ENCODE measurements at places on chromosomes 5 and 9. TPM values are rescaled to one million over a fixed set of nuclear protein-coding genes. Genes with fewer than 3 reads are reported as not detected.
A peak's percentile ranks its signal among the peaks of the same experiment; 100 is the strongest.

TYRP1 gene
- total RNA-seq: 0.84 TPM

DNA sequence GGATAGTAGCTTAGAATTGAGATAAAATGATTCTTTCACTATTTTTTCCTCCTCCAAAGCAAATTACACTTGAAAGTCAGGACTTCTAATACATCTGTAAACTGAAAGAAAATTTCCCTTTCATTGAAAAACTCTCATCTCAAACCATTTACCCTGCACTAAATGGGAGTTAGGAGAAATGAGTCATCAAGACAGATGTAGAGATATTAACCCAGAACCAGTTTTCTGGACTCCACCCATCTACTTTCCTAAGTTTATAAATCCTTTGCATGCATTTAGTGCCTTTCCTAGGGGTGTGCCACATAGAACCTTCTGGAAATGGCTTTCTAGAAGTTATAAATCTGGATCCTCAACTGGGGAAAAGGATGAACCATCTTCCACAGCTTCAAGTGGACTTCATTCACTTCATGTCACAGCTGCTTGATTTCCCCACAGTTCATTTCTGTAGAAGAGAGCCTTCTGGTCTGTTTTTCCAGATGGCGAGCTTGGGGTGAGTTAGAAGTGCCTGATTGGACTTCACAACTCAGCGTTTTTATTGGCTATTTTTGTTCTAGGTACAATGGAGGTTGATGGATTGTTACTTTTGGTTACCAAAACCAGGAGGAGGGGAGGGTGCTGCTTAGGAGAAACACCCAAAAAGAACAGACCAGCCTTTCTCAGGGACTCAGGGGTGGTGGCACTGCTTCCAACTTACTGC lies 72.5 kb upstream of the GPR151 start:
- DNase-seq: no peak

- no peak for DNase-seq
Observed at GRCh38 chr5:126682856-126683255, 82.1 kb downstream of the PHAX start.

GRCh38 chr9:109010746-109011145 lies 2.6 kb downstream of the CTNNAL1 start:
- no peak for DNase-seq

GRCh38 chr5:156400231-156400986 lies 73.4 kb downstream of the SGCD start:
- no peak for DNase-seq

GRCh38 chr5:18052569-18052968 lies 418.3 kb downstream of the TAF11L14 start:
- DNase-seq: no peak

GRCh38 chr5:36915653-36916052 lies 39.1 kb downstream of the NIPBL start:
- DNase-seq: no peak

- no peak for DNase-seq
Observed at GRCh38 chr9:108396193-108396592, 459.6 kb downstream of the ACTL7B start.

- DNase-seq: no peak
Observed at GRCh38 chr9:133004091-133004998, 25.9 kb downstream of the GFI1B start.

DNA sequence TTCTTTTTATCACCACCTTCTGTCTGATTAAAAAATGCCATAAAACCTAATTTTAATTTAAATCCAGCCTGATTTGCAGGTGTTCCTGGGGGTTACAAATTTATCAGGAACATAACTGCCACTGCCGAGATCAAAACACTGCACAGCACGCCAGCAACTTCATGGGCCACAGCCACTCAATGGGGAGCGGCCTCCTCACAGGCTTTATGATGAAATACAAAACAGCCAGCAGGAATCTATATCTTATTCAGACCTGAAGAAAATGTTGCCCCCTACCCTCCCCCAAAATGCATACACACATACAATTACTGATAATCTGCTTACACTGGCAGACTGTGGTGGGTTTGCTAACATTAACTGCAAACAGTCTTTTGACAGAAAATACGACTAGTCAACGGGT lies 151.7 kb upstream of the POU5F2 start:
- DNase-seq: no peak

DNA sequence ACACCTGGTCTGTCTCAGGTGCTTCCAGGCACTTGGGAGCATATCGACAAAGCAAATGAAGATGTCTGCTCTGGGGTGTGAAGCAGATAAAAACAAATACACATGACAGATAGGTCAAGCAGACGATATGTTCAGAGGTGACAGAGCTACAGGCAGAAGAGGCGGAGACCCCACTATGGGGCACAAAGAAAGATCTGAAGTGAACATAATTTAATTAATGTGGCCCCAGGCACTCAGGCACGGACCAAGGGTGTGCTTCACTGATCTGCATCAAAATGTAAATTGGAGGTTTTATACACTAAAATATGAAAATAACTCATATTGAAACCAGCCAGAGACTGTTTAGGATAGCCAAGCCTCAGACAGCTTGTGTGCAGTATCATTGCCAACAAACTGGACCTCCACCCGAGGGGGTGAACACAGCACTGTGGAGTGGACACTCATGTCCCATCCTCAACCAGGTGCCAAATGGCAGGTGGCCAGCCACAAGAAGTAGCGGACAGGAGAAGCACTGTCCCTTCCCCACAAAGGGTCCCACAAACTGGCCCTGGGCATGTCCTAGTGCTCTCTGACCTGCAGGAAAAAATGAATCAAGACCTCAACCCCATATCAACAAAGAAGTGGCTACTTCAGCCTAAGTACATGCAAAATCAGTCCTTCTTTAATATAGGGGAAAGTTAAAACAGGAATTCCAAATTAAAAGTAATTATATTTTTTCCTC lies 29.2 kb downstream of the ROR2 start:
- no peak for DNase-seq

DNA sequence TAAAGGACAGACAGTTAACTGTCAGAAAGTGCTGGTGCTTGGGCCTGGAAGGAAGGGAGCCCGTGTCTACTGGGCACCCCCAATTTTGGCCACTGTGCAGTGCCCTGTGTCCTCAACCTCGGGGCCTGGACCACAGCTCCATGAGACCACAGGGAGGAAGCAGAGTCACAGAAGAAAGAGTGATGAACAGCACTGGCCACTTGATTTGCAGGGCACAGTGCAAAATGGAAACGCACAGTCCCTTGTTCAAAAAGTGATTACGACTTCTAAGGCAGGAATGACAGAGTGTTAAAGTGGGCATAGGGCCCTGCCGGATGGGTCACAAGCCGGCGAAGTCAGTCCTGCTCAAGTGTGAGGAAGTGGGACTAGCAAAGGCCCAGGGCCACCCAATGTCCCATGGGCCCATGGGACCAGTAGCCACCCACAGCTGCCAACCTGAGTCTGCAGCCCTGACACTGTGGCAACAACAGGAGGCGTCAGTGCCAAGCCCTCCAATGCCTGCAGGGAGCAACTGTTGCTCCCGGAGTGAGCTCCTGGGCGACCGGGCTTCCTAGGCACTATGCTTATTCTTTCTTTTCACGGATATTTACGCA lies 85.4 kb downstream of the ADAMTS2 start:
- no peak for DNase-seq

- DNase-seq: no peak
Observed at GRCh38 chr5:91142386-91142785, 240.7 kb downstream of the ARRDC3 start.

GRCh38 chr5:112419986-112420864 lies 1.1 kb upstream of the EPB41L4A start:
- DNase-seq: peak; percentile 59

- no peak for DNase-seq
Observed at GRCh38 chr9:133514460-133515239, 10.1 kb downstream of the MYMK start.

GRCh38 chr9:126376311-126377175 lies 49.9 kb downstream of the MVB12B start:
- DNase-seq: no peak
